ENCODE measurements at places on chromosomes 7 and 10.

GRCh38 chr7:118949031-118949430, 724.5 kb downstream of the ANKRD7 start:
- H3K4me1 ChIP-seq: no peaks in the 10 kb centered on the region
- no peak overlapping the region for H3K4me3 ChIP-seq
- no peaks in the 10 kb centered on the region for H3K27me3 ChIP-seq
- H3K27ac ChIP-seq: no peak overlapping the region
- H3K36me3 ChIP-seq: no peaks in the 10 kb centered on the region

DNA sequence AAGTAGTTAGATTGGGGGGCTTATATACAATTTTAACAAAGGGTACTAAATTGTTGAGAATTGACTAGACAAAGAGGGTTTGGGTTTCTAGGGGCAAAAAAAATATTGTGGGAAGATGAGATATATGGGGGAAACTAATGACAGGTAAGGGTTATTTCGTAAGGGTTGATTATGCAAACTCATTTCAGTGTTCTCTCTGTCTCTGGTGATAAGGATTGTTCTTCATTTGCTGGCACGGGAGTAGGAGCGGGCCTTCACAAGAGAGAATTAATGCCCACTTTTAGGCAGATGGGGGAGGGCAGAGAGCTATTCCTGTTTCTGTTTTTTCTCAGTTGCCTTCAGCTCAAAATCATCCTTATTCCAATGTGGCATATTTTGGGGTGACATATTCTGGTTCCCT, 258.4 kb downstream of the EXOC4 start:
- no peak overlapping the region for H3K27ac ChIP-seq
- H3K27me3 ChIP-seq: no peaks in the 10 kb centered on the region
- no peak overlapping the region for H3K4me3 ChIP-seq
- no peak for DNase-seq

- no peaks in the 10 kb centered on the region for H3K27me3 ChIP-seq
- H3K4me3 ChIP-seq: peak overlapping the region; percentile 91
- peaks cover 98% of the 10 kb centered on the region for H3K4me1 ChIP-seq
- H3K27ac ChIP-seq: peak overlapping the region; percentile 52
Measured at GRCh38 chr10:32051926-32052325, 4.3 kb downstream of the KIF5B start.

DNA sequence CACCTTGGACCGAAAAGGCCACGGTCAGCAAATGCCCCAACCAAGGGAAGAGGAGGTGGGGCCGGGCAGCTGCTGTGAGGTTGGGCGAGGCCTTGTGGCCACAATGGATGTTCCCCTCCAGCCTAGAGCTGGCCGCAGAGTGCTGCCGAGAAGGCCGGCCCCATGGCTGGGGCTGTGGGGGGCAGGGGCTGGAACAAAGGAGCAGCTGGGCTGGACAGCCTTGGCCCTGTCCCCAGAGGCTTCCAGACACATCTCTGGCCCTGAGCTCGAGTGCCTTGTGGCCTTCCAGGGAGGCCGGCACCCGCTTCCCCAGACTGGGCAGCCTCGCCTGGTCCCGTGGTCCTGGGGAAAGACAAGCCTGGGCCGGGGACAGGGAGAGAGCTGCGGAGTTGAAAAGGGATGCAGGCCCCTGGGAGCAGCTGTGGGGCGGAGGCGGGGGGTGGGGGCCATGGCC, 88.0 kb downstream of the PDGFA start:
- no peak overlapping the region for H3K4me3 ChIP-seq
- peaks cover 4% of the 10 kb centered on the region for H3K4me1 ChIP-seq
- peaks cover 32% of the 10 kb centered on the region for H3K27me3 ChIP-seq
- no peaks in the 10 kb centered on the region for H3K36me3 ChIP-seq

- no peak for DNase-seq
- H3K4me1 ChIP-seq: no peaks in the 10 kb centered on the region
- H3K27ac ChIP-seq: no peak overlapping the region
- H3K27me3 ChIP-seq: no peaks in the 10 kb centered on the region
- H3K36me3 ChIP-seq: no peaks in the 10 kb centered on the region
Measured at GRCh38 chr7:36469236-36469635, 79.6 kb downstream of the ANLN start.

DNA sequence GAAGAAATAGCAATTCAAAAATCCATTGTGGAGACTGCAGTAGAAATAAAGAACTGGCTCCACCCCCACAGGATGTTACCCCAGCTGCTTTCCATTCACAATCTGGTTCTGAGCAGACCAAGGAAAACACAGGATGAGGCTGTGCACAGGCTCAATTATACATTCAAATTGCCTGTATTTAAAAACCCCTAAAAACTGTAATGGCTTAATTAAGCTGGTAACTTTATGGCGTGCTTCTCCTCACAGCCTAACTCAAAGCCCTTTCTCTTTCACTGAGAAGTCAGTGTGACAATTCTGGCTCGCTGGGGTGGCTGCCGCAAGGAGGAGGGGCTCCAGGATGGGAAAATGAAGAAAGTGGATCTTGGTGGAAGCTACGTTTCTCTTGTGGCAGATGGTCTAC, 1191.1 kb downstream of the SORCS1 start:
- H3K4me1 ChIP-seq: no peaks in the 10 kb centered on the region
- DNase-seq: no peak
- no peaks in the 10 kb centered on the region for H3K27me3 ChIP-seq
- no peaks in the 10 kb centered on the region for H3K36me3 ChIP-seq
- H3K4me3 ChIP-seq: peak overlapping the region; percentile 21
- H3K27ac ChIP-seq: no peak overlapping the region

DNA sequence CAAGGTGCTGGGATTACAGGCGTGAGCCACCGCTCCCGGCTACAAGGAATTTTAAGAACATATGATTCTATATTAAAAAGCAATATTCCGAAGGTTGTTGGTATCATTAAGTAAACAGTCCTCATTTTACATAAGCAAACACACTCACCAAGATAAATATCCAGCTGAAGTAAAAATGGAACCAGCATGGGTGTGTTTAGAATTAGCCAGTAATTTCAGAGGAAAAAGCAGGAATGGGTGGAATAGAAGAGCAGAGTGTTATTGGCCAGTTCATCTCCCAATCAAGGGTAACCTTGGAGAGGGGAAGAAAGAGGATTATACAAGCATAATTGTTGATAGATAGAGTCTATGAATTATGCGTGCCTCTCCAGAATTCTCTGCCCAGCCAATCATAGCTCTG, 31.7 kb upstream of the MAT1A start:
- no peaks in the 10 kb centered on the region for H3K36me3 ChIP-seq
- no peaks in the 10 kb centered on the region for H3K4me1 ChIP-seq
- peaks cover 15% of the 10 kb centered on the region for H3K27me3 ChIP-seq
- no peak overlapping the region for H3K27ac ChIP-seq

DNA sequence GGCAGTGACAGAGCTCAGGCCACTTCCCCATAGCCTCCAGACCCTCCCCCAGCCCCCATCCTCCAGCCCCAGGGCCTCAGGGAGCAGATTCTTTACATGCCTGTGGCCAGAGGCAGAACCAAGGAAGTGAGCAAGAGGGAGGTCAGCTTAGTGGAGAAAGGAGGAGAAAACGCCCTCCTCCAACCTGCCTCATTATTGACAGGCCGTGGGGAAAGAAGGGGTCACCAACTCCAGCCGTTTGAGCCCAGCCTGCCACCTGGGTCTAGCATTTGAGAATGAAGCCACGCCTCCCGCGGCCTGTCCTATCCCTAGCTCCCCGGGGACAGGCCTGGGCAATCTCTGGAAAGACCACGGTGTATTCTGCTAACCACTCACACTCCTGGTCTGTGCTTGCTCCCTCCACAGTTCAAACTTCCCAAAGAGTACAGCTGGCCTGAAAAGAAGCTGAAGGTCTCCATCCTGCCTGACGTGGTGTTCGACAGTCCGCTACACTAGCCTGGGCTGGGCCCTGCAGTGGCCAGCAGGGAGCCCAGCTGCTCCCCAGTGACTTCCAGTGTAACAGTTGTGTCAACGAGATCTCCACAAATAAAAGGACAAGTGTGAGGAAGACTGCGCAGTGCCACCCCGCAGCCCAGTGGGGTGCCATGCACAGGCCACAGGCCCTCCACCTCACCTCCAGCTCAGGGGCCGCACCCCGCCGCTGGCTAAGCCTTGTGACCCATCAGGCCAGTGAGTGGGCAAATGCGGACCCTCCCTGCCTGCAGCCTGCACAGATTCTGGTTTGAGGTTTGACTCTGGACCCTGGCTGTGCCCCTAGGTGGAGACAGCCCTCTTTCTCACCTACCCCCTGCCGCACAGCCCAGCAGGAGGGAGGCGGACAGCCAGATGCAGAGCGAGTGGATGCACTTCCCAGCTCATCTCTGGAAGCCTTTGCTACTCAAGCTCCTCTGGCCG, 14.3 kb upstream of the TRIM8 start:
- H3K4me3 ChIP-seq: no peak overlapping the region
- H3K27me3 ChIP-seq: no peaks in the 10 kb centered on the region
- no peak for DNase-seq
- peak overlapping the region; percentile 91 for H3K27ac ChIP-seq
- H3K4me1 ChIP-seq: peaks cover 100% of the 10 kb centered on the region
- H3K36me3 ChIP-seq: peaks cover 3% of the 10 kb centered on the region

DNA sequence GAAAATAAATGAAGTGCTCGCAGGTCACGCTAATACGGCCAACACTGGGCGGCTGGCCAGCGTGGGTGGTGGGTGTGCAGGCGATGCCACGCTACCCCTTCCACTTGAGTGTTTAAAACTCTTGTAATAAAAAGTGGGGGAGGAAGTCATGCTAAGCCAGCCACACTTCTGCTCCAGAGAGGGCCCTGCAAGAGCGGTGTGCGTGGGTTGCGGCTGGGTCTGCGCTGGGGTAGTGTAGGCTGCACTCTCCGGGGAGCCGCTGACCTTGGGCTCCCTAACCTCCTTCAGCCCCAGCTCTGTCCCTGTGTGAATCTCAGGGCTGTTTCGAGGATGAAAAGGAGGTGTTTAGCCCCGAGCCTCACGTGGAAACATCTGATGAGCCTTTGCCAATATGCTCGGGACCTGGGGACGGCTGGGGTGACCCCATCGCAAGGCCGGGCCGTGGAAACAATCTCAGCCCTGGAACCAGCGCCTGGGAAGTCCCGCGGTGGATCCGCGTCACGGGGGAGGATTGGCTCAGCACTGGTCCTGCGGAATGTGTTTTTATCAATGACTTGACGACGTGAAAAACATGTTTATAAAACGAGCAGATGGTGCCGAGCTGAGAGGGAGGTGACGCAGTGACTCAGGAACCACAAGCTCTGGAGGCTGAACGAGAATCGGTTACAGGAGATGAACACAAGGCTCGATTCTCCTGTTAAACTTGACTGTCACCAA, 278.5 kb downstream of the DNAJB6 start:
- no peaks in the 10 kb centered on the region for H3K36me3 ChIP-seq
- H3K27ac ChIP-seq: peak overlapping the region; percentile 52
- DNase-seq: peak; percentile 57
- peaks cover 70% of the 10 kb centered on the region for H3K27me3 ChIP-seq
- peaks cover 19% of the 10 kb centered on the region for H3K4me1 ChIP-seq
- no peak overlapping the region for H3K4me3 ChIP-seq

GRCh38 chr7:30800785-30801252, 29.6 kb downstream of the MINDY4 start:
- no peak overlapping the region for H3K4me3 ChIP-seq
- H3K27me3 ChIP-seq: no peaks in the 10 kb centered on the region
- no peaks in the 10 kb centered on the region for H3K36me3 ChIP-seq
- H3K4me1 ChIP-seq: peaks cover 77% of the 10 kb centered on the region
- peak overlapping the region; percentile 13 for H3K27ac ChIP-seq
- no peak for DNase-seq

DNA sequence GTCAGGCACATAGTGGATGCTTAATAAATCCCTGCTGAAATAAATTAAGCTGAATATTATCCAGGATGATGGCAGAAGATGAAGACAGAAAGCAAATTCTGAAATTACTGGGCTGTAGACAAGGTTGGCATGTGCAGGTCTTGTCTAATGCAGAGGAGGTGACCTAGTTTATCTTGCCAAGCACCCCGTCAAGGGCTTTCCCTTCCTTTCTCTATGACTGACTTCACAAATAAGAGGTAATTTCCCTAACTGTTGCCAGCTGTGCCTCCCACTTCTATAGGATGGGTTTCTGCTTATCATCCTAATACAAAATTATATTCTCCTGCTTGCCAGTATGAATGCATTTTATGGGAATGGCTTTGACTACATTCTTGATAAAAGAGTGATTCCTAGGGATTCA, 38.0 kb downstream of the LHFPL3 start:
- no peak for DNase-seq
- no peaks in the 10 kb centered on the region for H3K27me3 ChIP-seq
- no peak overlapping the region for H3K27ac ChIP-seq
- no peak overlapping the region for H3K4me3 ChIP-seq

GRCh38 chr10:100560248-100560647, 24.5 kb downstream of the HIF1AN start:
- H3K4me1 ChIP-seq: peaks cover 13% of the 10 kb centered on the region
- no peak overlapping the region for H3K27ac ChIP-seq
- H3K36me3 ChIP-seq: peaks cover 5% of the 10 kb centered on the region
- H3K27me3 ChIP-seq: peaks cover 37% of the 10 kb centered on the region
- no peak for DNase-seq
- no peak overlapping the region for H3K4me3 ChIP-seq

DNA sequence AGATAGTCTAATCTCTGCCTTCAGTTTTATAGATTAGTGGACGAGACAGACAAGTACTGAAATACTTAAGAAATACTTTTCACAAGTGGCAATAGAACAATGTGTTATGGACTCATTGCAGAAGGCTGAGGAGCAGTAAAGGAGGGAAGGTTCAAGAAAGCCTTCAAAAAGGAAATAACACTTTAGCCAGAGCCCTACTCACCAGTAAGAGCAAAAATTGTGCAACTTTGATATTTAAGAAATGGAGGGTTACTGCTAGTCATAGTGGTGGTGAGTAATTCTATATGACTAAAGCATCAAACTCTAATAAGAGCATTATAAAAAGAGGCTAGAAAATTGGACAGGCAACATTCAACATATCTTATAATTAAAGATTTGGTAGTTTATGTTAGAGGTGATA, 28.8 kb downstream of the PTPN12 start:
- H3K36me3 ChIP-seq: no peaks in the 10 kb centered on the region
- H3K4me1 ChIP-seq: peaks cover 92% of the 10 kb centered on the region

DNA sequence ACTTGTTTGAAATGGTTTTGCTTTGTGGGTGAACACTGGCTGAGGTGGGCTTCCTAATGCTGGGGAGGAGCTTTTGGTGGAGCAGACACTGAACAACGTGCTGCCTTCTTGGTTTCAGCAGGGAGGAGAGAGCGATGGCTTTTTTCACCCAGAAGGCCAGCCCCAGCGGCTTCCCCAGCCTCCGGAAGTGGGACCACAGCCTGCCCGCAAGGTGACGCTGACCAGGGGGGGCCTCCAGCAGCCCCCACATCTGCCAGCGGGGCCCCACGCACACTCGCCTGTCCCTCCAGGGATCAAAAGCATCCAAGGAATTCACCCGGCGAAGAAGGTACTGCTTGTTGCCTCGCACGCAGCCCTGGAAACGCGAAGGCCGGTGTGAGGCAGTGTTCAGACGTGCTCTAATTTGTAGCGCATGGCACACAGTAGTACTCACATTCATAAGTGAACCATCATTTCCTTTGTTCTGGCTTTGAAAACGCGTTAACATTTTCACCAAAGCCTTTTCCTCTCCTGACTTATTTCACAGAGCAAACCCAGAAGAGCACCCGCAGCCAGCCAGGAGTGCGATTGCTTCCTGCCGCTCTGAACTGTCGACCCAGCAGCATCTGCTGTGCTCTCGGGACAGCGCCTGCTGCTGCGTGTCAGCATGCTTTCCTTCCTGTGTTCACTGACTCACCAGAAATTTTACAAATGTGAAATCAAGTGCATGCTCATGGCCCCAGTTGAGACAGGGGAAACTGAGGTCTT, 48.4 kb downstream of the SHH start:
- DNase-seq: no peak
- peaks cover 53% of the 10 kb centered on the region for H3K4me1 ChIP-seq
- peak overlapping the region; percentile 69 for H3K27ac ChIP-seq
- H3K4me3 ChIP-seq: peak overlapping the region; percentile 21

Measured in left ventricle myocardium inferior (tissue), 1 donor.